HS-5 (cell line): ENCODE measurements at places on chromosomes 13 and 19.

DNA sequence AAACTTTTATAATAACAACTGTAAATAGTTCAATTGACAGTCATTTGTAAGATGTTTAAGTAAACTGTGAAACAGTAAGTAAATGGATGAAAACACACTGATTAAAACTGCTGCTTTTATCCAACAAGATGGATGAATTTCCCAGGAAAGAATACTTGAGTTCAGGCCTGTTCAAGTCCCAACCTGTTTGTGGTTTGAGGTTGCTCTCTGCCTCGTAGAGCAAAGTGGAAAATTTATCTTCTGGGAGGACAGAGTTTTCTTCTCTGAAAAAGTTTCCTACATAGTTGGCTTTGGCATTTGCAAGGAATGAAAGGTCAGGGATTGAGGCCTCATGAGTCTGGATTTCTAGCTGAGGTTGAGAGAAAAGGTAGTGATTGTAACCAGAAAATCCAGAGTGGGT lies 15.2 kb upstream of the ZNF543 start:
- DNase-seq, result no peak

DNA sequence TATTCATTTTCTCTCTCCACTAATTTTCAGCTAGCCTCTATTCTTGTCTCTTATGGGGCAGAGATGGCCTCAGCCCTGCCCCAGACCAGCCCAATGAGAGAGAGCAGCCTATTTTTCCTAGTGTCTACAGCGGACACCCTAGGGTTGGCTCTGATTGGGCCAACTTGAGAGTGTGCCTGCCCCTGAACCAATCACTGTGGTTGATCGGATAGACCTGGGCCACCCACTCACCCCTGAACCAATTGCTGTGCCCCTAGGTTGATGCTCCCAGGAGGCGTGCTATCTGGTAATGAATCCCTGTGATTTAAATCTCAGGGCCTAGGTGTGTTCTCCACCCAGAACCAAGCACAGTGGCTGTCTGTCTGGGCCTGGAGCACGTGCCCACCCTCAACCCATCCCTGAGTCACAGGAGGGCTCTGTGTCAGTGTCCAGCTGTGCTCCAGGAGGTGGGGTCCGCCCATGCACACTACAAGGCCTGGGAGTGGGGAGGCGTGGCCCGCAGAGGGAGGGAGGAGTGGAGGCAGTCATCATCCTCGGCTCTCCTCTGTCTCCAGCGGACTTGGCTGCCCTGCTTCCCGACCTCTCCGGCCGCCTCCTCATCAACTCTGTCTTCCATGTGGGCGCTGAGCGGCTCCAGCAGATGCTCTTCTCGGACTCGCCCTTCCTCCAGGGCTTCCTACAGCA lies 14.9 kb upstream of the SCN1B start:
- DNase-seq, result no peak

DNA sequence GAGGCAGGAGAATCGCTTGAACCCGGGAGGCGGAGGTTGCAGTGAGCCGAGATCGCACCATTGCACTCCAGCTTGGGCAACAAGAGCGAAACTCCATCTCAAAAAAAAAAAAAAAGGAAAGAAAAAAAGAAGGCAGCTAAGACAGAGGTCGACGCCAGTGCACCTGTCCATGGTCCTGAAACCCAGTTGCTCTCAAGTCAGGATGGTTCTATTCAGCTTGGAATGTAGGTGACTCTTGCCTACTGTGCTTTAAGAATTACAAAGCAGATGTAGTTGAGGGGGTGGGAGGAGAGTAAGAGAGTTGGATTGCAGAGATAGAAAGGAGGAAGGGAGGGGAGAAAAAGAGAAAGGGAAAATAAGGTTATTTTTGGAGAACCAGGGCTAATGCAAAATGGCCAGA lies 18.7 kb downstream of the CACNG7 start:
- no peak for DNase-seq

DNA sequence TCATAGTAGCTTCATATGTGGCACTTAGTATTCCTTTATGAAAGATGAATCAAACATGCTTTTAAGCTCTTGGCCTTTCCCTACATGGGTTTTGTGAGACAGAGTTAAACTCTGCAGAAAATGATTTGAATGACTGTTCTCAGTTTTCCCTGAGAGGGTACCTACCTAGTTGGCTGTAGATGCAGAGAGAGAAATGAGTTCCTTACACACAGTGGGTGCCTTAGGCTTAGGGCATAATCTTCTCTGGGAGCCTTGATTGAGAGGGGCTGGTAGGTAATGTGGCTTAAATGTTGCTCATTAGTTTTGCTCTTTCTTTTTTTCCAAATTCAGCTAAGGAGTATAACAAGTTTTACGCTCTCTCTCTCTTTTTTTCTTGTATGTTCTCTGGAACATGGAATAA lies 3.0 kb downstream of the URI1 start:
- no peak for DNase-seq
